ENCODE measurements at places on chromosomes 3 and 15.

DNA sequence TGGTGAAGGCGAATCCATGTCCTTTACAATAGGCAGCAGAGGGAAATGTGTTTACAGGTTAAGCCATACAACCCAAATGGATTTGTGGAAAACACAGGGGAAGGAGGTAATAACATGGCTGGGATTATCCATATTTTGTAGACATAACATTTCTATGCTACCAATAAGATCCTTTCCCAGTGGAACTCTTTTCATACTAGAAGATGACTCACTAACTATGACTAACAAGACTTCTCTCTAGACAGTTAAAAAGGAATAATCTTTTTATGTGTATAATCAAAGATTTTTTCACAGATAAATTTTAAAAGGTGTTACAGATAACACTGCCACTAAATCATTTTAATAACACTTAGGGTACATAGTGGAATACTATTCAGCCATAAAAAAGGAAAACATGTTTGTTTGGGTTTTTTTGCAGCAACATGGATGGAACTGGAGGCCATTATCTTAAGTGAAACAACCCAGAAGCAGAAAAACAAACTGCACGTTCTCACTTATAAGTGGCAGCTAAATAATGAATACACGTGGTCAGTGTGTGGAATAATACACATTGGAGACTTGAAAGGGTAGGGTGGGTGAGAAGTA is 39.6 kb downstream of the VPS13C start:
- DNase-seq, result no peak

GRCh38 chr3:109707617-109708016 is 370.3 kb upstream of the DPPA4 start:
- DNase-seq, result no peak

DNA sequence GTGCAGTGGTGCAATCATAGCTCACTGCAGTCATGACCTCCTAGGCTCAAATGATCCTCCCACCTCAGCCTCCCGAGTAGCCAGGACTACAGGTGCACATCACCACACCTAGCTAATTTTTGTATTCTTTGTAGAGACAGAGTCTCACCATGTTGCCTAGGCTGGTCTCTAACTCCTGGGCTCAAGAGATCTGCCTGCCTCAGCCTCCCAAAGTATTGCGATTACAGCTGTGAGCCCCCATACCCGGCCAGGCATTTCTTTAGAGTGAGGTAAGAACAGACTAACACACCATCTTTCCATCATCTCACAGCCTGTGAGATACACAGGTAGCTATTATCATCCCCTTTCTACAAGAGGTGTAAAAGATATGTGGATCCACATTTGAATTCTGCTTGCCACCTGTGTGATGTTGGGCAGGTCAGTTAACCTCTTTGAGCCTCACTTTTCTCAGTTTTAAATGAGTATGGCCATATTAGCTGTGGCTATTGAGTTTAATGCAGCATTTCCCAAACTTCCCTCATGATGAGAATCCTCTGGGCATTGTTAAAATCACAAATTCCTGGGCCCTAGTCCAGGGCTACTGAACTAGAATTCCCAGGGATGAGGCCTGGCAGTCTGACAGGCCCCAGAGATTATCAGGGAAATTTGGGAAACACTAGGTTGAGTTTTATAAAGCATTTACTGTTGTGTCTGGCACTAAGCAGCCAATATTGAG is 46.0 kb downstream of the ANP32A start:
- no peak for DNase-seq

DNA sequence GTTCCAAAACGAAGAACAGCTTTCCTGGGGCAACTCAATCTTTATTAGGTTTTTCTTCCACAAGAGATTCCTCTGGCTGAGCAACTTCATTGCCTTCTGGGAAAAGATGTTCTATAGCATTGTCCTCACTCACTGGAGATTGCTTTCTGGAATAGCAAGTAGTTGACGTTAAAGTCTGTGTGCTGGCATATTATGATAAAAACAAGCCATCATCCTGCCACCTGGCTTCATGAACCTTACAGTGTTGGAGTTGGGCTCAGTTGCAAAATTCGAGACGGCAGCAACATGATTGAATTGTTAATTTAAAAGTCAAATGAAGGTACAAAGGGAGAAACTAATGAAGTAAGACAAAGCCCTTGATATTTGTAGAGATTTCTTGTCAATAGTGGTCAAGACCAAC is 140.5 kb upstream of the PEX5L start:
- DNase-seq, result no peak

- DNase-seq, result no peak
Measured at GRCh38 chr3:101689286-101689685, 2.8 kb upstream of the RPL24 start.

Measured in hippocampal formation (tissue), 2 donors.